ENCODE measurements at places on chromosomes 3 and 15.

DNA sequence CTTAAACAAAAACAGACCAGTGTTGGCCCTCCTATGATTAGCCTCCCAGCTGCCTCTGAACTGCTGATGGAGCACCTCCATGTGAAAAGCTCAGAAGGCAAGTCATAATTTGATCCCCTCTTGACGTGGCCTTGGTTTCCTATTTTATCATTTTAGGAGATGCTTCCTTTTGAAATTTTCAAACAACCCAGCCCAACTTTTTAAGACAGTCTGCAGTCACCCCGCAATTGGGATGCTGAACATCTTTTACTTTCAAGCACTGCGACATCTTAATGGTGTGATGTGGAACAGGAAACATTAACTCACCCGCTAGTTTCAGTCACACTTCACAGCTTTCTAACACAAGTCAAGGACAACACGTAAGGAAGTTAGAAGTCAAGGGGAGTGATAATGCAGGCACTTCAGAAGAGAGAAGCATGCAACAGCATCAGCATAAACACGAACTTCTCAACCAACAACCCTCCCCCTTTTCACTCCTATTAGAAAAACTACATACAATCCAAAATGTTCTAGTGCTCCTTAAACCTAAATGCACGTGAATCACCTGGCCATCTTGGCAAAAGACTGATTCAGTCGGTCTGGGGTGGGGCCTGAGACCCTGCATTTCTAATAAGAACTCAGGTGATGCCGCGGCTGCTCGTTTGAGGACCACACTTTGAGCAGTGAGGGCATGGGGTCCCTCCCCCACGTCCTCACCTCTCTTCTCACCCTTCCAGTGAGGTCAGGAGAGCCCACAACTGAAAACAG, 161.5 kb downstream of the FOXP1 start:
- no peak for DNase-seq

GRCh38 chr3:133573054-133573628, 345 bp upstream of the CDV3 start:
- no peak for DNase-seq

DNA sequence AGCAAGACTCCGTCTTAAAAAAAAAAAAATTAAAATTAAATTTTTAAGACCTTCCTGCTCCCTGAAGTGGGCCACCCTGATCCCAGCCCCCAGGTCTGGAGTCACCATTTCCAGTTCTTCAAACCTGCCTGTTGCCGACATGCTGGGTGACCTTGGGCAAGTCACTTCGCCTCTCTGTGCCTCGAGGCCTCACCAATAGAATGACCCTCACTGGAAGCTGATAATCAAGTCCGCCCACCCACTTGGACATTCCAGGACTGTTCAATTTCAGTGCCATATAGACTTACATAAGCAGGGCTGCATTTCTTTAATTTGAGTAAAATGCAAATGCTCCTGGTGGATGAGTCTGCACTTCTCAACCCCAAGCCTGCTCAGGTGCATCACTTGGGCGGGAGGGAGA, 39.3 kb upstream of the FURIN start:
- no peak for DNase-seq

GRCh38 chr3:112087746-112088145, 1.6 kb downstream of the C3orf52 start:
- DNase-seq, result no peak

- no peak for DNase-seq
Observed at GRCh38 chr15:100265641-100266035, 76.1 kb downstream of the ADAMTS17 start.

DNA sequence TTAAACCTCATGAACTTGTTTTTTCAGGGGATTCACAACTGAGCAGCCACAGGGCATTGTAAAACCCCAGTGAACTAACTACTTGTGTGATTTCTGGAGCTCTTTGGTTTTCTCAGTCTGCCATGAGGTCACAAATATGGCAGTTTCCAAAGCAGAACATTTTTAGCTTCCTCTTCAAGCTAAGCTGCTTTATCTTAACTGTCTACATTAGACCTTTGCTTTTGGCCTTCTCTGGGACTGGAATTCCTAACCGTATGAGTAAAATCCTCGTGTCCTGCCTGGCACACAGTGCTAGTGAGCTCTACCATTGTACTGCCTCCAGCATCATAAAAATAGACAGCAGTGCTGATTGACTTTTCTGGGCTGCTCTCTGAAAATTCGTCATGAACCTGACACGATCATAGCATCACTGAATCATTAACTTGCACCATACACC, 22.1 kb downstream of the CDIN1 start:
- DNase-seq, result no peak

DNA sequence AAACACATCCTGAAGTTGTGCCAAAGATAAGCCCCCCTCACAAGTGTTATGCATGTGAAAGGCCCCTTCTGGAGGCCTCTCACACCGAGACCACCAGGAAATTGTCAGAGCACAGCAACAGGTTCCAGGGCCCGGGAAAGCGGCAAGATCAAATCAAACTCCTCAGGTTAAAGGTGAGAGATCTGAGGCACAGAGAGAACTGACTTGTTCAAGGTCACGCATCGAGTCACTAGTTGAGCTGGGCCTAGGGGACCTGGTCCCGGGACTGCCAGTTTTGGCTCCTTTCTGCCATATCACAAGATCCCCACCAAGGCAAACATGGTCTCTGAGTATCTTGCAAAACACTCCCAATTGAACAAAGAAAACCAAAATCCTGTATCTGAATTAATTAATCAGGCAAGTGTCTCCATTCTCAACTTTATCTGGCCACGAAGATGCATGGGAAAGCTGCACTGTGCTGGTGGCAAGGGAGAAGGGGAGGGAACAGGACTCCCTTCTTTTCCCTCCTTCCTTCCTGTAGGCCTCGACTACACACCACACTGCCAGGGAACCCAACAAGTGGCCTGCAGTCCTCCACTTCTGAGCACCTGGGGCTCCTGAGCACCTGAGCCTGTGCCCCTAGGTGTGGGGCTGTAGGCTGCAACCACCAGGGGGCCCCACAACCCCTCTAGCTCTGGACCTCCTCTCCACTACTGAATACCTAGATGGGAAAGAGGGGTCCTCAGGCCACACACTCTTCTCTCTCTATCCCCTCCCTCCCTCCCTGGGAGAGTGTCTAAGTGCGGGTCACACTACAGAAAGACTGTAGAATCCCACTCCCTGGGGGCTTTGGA, 37.3 kb downstream of the ANP32A start:
- DNase-seq, result no peak

DNA sequence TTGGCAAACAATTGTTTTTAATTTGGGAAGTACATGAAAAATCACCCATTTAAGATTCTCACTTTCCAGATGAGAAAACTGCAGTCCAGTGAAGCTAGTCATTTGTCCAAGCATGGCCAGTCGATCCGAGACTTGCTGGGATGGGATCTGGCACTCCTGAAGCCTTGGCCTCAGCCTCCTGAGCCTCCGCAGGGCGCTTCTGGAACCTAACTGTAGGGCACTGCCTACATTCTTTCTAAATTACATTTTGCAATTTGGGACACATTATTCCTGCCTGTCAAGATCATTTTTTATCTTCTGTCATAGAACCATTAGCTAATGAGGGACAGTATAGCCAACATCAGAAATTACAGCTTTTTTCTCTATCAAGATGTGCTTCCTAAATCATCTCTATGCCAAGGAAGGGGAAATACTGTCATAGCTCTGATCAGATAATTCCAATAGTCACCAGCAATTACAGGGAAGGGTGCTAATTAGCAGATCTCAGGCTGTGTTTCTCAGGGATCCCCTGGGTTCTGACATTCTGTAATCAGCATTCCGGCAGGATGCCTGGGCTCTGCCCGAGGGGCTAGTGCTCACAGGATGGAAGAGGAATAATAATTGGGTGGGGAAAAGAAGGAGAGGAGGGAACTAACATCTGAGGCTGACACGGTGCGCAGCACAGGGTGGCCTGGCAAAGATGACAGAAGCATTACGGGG, 28.3 kb downstream of the ANAPC13 start:
- no peak for DNase-seq

GRCh38 chr15:35696767-35697231, 150.8 kb upstream of the DPH6 start:
- no peak for DNase-seq

GRCh38 chr15:88256279-88257230, at the start of gene NTRK3:
Gene NTRK3 (minus strand): TSS chr15:88256739. CDS start chr15:88256153, 586 bp downstream.
- no peak for DNase-seq

DNA sequence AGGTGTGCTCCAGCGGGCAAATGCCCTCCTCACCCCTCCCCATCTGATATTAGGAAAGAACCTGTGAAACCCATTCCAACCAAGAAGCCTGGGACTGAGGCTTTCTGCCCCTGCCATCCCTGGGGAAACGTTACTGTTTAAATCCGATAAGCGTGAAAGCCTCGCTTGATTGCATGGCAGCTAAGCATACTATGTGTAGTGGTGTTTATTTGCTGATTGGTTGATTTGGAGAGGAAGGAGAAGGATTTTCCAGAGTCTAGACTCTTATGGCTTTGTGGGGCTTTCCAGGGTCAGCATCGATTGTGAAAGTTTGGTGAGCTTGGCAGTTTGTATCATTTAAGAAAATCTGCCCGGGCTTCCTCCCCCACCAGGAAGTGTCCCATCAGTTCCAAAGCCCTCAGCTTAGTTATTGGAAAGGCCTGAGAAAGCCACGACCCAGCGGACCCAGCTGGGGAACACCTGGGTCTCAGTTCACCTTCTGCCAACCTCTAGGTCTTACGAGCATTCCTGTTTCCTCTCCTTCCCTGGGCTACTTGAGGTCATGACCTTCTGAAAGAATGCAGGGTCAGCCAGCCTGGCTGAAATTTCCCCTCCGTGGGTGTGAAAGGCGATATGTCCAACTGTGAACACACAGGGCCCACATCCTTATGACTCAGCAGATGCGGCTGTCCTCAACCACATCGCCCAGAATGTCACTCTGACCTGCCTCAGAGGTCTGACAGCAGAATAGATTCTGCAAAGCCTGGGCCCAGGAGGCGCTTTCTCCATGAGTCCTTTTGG, 62.8 kb upstream of the HERC1 start:
- DNase-seq, result no peak

DNA sequence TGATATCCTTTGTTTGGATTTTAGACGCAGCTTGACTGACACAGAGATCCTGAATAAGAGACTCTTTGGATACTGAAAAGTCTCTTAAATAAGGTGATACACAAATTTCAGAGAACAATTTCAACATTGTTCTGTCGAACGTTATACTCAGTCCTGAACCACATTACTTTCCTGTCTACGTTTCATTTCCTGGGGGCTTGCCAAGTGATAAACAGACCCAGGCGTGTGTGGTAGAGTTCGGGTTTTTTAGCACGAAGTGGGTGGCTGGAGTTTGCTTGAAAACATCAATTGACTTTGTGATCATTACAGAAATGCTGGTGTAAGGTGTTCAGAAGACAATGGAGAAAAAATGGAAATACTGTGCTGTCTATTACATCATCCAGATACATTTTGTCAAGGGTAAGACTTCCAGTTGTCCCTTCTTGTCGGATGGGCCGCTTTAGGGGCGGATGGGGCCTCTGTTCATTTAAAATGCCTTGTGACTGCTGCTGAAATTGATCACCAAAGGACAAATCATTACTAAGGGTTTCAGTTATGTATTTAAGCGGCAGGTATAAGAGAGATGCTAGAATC, at the start of gene CD96:
Gene CD96 (plus strand): TSS at position 287 of the 573 bp plus-strand sequence. CDS start 52 bp downstream, at position 339.
- DNase-seq, result no peak

DNA sequence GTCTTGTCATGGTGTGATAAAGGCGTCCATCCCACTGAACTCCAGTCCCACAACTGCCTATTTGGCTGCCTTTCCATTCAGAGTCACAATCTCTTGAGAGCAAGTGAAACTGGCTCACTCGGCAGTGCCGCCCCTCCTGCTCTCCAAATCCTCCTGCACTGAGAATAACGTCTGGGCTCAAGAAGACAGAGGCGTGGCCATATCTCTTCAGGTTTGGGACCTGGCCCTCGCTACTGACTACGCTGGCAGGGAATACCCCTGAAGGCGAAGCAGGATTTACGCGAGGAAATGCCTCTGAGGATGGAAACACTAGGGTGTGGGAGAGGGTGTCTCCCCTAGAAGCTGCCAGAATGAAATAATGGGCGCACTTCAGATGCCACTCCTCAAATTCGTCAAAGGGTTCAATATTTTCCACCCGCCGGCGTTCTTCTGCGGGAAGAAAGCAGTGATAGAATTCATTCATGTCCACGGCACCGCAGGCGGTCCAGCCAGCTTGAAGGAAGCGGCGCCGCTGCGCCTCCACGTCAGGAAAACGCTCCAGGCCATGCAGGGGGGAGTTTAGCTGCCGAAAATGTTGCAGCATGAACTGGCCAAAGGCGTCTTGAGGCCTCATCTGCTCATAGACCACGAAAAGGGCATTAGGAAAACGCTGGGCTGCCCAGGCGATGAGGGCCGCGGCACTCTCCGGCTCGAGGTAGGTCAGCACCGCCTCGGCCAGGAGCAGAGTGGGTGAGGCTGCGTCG, 985 bp downstream of the LCMT2 start:
- DNase-seq, result no peak

DNA sequence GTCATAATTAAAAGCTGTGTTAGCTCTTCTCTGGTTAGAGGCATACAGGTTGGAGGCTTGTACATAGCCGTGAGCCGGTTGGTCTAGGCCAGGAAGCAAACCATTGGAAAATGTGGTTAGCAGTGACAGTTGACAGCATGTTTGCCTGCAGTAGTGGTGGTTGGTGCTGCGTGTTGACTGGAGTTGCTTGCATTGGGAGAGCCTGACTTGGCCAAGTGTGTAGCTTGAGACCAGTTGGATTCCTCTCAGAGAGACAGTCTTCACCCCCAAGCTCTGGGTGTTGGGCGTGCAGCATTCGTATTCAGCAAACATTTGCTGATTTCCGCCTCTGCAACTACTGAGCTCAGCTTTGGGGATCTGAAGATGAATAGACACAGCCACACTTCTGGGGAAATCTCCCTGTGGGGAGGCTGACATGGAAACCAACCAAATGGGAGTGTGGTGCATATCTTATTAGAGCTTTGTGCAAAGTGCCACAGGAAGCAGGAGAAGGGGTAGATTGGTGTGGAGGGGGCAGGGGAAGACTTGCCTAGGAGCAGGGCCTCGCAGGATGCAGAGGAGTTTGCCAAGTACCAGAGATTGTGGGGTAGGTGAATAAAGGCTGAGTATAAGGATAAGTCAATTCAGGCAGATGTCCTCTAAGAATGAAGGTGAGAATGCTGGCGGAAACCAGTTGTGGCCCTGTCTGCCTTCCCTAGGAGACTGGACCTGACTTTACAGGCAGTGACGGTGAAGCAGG, 83.5 kb downstream of the IGF1R start:
- no peak for DNase-seq

- DNase-seq, result no peak
Observed at GRCh38 chr3:196803891-196804468, 63.7 kb upstream of the SENP5 start.

DNA sequence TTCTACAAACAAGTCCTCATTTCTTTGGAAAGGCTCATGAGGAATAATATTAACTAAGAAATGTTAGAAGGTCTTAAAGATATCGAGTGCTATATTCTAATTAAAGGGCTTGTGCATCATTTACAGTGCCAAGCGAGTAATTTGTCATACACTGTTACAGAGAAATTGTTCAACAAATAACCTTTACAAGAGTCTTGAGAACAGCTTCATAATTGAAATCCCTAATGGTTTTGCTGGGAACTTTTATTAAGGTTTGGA, 209.5 kb downstream of the MECOM start:
- DNase-seq, result peak; percentile 59

- DNase-seq, result no peak
Observed at GRCh38 chr3:188950832-188951489, 220.8 kb upstream of the TPRG1 start.

All from DMS153 (cell line).